ENCODE measurements at places on chromosomes 6 and 20.

- no peak for DNase-seq
Measured at GRCh38 chr6:139407718-139408222, 33.3 kb upstream of the CITED2 start.

DNA sequence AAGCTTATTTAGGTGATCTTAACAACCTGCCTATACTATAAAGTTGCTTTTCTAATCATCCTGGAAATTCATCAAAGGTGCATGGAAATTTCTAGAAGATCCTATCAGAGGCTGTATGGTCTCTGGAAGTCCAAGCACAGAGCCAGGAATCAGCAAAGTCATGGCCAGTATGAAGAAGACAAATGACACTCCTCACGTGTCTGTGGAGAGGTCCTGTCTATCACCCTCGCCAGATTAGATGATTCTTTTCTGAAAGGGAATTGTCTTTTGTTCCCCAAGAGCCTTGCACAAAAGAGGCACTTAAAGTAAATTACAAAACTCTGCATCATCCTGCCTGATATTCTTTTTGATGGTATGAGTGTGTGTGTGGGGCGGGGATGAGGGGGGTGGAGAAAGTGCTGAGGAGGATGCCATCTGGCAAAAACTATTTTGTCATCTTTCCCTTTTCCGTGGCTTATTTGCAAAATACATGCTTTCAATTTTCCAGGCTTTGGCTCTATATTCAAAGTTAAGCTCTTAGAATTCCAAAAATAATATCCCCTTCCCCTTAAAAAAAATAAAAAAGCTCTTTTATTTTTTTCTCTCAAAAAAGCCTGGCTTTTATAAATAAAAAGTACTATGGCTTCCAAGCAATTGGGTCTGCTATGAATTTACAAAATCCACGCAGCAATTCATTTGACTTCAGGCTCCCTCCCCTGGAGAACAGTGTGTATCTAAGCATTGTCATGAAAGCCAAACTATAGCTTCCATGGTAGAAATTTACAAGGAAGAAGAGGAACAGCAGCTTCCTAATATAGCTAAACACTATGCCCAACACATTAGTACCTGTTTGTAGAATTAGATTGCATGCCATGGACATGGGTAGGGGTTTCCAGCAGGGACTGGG lies 185.2 kb upstream of the ARG1 start:
- no peak for DNase-seq

DNA sequence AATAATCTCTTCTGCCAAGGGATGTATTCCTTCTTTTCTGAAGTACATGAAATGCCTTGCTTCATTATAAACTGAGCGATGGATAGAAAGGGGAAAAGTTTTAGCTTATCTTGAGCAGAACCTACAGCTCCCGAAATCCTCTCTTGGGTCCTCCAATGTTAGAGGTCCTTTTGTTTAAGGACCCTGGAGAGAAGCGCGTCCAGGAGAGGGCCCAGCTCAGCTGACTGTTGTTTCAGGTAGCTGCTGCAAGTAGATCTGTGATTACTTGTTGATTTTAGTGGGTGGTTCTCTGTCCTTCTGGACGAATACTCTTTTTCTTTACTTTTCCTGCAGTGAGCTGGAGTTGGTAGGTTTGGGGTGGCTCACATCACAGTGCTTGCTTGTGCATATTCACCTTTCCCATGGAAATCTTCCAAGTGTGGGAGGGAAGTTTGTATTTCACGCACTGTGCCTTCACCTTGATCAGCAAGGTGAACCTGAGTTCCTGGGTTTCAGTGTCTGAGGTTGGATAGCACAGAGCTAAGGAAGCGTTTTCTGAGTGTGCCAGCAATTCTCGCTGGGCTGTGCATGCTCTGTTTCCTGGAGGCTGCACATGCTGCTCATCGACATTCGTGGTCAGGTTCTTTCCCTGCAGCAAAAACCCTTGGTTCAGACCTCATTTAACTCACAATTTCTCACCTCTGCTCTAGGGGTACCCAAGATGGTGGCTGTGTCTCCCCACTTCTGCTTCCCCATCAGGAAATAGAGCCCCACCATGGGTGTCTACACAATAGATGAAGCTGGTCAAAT lies 176.3 kb downstream of the JARID2 start:
- no peak for DNase-seq

DNA sequence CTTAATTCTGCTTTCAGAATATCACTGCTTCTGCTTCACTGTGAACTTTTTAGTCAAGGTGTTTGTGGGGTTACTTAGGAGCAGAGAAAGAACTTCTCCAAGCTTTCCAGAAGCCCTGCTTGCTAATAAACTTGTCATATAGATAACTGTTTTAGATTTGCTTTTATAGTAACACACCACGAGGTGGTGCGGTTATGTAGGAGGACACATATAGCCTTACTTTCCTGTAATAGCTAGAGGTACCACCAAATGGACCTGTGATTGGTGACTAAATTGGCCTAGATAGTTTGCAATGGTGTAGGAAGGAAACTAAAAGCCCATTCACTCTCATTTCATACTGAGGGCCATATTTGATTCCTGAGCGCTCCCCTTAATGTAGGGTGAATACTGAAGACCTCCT lies 52.3 kb upstream of the BCLAF1 start:
- no peak for DNase-seq

GRCh38 chr6:112780498-112781096 lies 433.5 kb downstream of the RFPL4B start:
- no peak for DNase-seq
